Left lung (tissue), 14 donors: ENCODE measurements at places on chromosomes 5 and 9. TPM values are rescaled to one million over a fixed set of nuclear protein-coding genes. Genes with fewer than 3 reads are reported as not detected.

CCDC69 gene
- 34.6 TPM for total RNA-seq

SMIM33 gene
- not detected for total RNA-seq

DNA sequence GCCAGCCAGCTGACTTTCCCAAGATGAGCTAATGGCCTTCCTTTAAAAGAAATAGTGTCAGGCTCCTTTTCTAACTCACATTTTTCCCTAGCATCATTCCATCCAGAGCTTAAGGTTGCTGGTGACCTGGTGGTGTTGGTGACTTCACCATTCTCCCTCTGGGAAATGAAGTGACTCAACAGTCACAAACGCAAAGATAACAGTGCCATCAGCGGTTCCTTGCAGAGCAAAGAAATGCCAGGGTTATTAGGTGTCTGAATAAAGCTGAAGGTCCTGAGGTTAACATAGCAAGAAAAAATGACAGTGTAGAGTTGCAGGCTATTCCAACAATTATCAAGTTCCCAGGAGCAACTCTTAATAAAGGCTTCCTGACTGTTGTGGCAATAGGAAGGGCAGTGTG lies 111.8 kb upstream of the SLC44A1 start:
- H3K27ac ChIP-seq = no peak overlapping the region
- H3K4me3 ChIP-seq = no peak overlapping the region
- no peaks in the 10 kb centered on the region for H3K4me1 ChIP-seq
- no peak for DNase-seq
- no peaks in the 10 kb centered on the region for H3K27me3 ChIP-seq

INSL4 gene
- total RNA-seq = not detected

AGXT2 gene
- not detected for total RNA-seq

- DNase-seq = peak; percentile 49
- H3K27me3 ChIP-seq = peaks cover 59% of the 10 kb centered on the region
- no peak overlapping the region for H3K4me3 ChIP-seq
- H3K4me1 ChIP-seq = no peaks in the 10 kb centered on the region
- H3K27ac ChIP-seq = no peak overlapping the region
- no peaks in the 10 kb centered on the region for H3K36me3 ChIP-seq
Measured at GRCh38 chr5:180644129-180644824, 5.1 kb downstream of the FLT4 start.

- no peak for DNase-seq
- no peaks in the 10 kb centered on the region for H3K27me3 ChIP-seq
- no peaks in the 10 kb centered on the region for H3K4me1 ChIP-seq
Measured at GRCh38 chr9:86285261-86285660, 2.9 kb upstream of the ISCA1 start.
